ENCODE measurements at places on chromosomes 1 and 21. TPM values are rescaled to one million over a fixed set of nuclear protein-coding genes. Genes with fewer than 3 reads are reported as not detected.

DNA sequence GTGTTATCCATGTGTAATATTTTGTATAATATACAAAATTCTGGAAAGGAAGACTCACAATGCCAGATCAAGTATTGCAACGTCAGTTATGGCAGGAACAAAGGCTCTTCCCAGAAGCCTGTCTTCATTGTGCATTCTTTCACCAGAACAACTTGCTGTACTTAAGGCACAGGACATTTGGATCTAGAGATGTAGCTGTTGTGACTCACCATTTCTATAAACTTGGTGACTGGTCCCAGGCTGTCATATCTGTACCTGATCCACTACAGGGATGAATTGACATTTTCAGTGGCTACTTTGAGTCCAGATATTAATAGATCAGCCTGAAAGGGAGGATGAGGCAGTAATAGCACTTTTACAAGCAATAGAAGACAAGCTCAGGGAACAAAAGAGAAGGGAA is 299.8 kb downstream of the DISC1 start:
- DNase-seq = no peak

GRCh38 chr1:76136894-76137293 is 62.3 kb downstream of the ST6GALNAC3 start:
- no peak for DNase-seq

GRCh38 chr21:24897883-24898282 is 709.4 kb downstream of the MRPL39 start:
- no peak for DNase-seq

- DNase-seq = no peak
These were observed 1.7 kb upstream of the NEGR1 start for GRCh38 chr1:72284084-72284347.

DNA sequence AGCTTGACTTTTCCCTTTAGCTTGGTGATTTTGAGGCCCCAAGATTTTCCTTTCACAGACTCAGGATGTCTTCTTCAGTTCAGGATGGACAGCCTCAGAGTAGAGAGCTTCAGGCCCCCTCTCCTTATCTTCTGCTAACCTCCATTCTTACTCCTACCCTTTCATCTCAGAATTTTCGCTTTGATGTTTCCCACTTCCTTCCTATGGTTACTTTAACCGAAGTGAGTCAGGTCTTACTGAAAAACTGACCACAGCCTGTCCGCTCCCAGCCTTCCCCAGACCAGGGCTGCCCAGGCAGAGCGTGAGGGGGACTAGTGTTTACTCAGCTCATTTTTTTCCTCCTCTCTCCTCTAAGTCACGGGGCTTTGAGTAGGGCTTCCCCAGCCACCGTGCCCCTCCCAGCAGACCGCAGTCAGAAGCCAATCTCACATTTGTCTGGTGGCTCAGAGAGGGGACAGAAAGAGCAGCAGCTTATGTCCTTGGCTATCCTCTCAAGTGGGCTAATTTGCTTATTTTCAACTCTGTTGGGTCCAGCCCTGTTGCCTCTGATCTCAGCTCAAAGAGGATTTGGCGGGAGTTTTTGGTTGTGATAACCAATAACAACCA is 4.2 kb upstream of the IL19 start:
- DNase-seq = peak; percentile 82

- peak; percentile 51 for DNase-seq
These were observed 51.8 kb upstream of the GFI1 start for GRCh38 chr1:92538413-92539061.

GRCh38 chr1:233060461-233060994 is 110.1 kb downstream of the NTPCR start:
- no peak for DNase-seq

- no peak for DNase-seq
These were observed 16.6 kb upstream of the TMEM125 start for GRCh38 chr1:43253173-43253572.

GRCh38 chr1:27745466-27745865 is 19.7 kb downstream of the FAM76A start:
- DNase-seq = no peak

DNA sequence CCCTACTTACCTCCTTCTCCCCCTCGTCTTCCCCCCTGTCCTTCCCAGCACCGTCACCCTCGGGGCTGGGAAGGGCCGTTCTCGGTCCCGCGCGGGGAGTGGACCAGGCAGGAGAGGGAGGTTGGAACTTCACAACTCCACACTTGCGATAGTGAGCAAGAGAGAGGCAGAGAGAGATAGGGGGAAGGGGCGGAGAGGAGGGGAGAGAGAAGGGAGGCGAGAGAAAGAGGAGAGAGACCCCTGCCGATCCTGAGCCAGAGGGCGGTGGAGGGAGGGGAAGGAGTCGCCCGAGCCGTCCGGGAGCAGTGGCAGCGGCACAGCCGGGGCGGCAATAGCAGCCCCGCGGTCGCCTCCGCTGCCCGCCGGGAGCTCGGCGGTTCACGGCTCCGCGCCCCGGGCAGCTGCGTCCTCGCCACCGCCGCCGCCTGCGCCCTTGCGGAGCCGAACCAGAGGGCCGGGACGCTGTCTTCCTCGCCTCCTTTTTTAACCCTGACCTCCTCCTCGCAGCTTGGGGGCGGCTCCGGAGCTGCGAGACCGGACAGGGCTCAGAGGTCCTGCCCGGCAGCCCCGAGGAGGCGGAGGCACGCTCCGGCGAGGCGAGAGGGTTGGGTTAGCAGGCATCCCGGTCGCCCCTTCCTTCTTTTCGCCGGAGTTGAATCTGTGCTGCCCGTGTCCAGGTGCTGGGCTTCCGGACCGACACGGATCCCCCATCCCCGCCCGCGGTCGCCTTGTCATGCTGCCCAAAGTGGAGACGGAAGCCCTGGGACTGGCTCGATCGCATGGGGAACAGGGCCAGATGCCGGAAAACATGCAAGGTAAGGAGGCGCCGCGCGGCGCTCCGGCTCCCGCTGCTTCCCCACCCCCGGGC is 11.7 kb downstream of the NR5A2 start:
- DNase-seq = no peak

Gene FLG
- total RNA-seq = not detected

Gene PLEKHN1
- 0.43 TPM for total RNA-seq

Gene CELA2A
- total RNA-seq = 0.90 TPM

Gene FAM110D
- total RNA-seq = not detected

Gene CLCNKB
- total RNA-seq = not detected

Gene VPS13D
- 16.9 TPM for total RNA-seq

Gene CELA3A
- 9.0 TPM for total RNA-seq

Gene MMP23B
- 0.74 TPM for total RNA-seq

All from GM12878 (cell line).